ENCODE measurements at places on chromosomes 16 and 17. TPM values are rescaled to one million over a fixed set of nuclear protein-coding genes. Genes with fewer than 3 reads are reported as not detected.

The UTS2R gene
- total RNA-seq = not detected

The WNT3 gene
- total RNA-seq = 2.3 TPM

The KRT33A gene
- not detected for total RNA-seq

The MC1R gene
- 10.8 TPM for total RNA-seq

The ZNF747 gene
- 14.1 TPM for total RNA-seq

The CCL8 gene
- not detected for total RNA-seq
